ENCODE measurements at places on chromosomes 2 and 18.

DNA sequence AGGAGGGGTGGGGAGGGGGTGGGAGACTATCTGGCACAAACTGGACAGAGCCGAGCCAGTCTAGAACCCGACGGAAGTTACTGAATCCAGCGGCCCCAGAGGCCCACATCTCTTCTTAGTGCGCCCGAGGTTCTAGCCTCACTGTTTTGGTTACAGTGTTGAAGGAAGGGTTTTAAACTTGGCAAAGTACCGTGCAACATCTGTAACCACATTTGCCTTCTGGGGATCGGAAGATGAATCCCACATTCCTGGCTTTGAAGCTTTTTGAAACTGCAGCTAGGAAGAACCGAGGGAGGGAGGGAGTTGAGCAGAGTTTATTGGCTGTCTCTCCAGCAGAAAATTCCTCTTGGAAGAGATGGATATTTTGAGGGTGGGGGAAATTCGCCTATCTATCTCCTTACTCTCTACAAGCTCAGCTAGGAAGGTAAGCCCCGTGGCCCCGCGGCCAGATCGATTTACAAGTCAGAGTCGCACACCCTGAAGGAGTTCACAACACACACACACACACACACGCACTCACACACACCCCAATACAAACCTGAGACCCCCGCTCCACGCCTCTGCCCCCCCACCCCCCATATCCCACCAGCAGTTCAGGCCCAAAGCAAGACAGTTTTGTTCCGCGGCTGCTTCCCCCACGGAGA lies 1.0 kb downstream of the ACVR1 start:
- peak; percentile 82 for DNase-seq

GRCh38 chr2:120476141-120476540 lies 130.2 kb downstream of the INHBB start:
- no peak for DNase-seq

GRCh38 chr2:116487336-116487735 lies 1327.2 kb upstream of the DDX18 start:
- no peak for DNase-seq

DNA sequence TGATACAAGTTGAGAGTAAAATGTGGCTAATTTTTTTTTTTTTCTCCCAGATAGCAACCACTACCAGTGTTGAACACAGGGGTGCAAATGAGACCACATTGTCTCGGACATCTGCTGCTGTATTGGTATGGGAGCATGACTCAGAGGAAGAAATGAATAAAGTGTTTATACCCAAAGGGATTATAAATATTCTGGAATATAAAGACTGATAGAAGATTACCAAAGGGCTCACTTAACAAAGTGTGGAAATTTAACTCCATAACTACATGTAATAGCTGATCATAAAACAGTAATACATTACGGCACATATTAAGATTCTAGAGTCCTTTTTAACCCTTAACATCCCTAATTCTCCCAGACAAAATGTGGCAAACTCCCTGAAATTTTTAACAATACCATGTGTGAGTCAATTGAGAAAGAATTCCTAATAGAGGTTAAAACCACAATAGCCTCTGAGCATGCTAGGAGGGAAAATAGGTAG lies 1023.0 kb upstream of the ACVR2A start:
- peak; percentile 60 for DNase-seq

All from fibroblast of pulmonary artery (primary cell).